Activated B cell treated with CpG ODN at 0.5 μM for 24 hours (primary cell): ENCODE measurements at places on chromosomes 13 and 19.

DNA sequence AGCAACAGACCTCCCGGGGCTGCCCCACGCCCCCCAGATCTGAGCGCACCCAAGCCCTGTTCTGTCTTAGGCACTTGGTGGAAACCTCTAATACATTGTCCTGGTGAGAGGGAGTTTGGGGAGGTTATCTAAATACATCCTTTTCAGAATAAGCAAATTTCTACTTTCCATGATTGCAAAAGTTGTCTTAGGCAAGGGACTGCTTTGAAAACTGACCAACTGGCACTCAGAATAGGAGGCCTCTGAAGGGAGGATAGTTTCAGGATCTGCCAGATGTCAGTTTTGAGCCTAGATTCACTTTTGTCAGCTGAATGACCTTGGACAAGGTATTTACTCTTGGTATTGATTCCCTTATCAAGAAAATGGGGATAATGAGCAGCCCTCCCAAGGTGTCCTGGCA lies 11.8 kb downstream of the SERP2 start:
- DNase-seq, result no peak

GRCh38 chr19:46201454-46202310 lies 27.9 kb upstream of the IGFL1 start:
- no peak for DNase-seq

- no peak for DNase-seq
Observed at GRCh38 chr19:48668332-48668731, 4.5 kb downstream of the NTN5 start.

GRCh38 chr19:2424686-2425621 lies 2.4 kb downstream of the TIMM13 start:
- DNase-seq, result no peak

GRCh38 chr13:109687559-109688448 lies 98.6 kb downstream of the IRS2 start:
- no peak for DNase-seq

DNA sequence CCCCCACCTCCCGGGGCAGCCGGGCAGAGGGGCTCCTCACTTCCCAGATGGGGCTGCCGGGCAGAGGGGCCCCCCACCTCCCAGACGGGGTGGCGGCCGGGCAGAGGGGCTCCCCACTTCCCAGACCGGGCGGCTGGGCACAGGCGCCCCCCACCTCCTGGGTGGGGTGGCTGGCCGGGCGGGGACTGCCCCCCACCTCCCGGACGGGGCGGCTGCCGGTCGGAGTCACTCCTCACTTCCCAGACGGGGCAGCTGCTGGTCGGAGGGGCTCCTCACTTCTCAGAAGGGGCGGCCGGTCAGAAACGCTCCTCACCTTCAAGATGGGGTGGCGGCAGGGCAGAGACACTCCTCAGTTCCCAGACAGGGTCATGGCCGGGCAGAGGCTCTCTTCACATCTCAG lies 43.9 kb downstream of the ZNF730 start:
- DNase-seq, result no peak
